ENCODE measurements at places on chromosomes 3 and 15.
A peak's percentile ranks its signal among the peaks of the same experiment; 100 is the strongest.

GRCh38 chr3:88618021-88618645 lies 468.4 kb downstream of the C3orf38 start:
- no peak for DNase-seq
- H3K36me3 ChIP-seq, result no peaks in the 10 kb centered on the region
- no peaks in the 10 kb centered on the region for H3K27me3 ChIP-seq
- no peak overlapping the region for H3K4me3 ChIP-seq

DNA sequence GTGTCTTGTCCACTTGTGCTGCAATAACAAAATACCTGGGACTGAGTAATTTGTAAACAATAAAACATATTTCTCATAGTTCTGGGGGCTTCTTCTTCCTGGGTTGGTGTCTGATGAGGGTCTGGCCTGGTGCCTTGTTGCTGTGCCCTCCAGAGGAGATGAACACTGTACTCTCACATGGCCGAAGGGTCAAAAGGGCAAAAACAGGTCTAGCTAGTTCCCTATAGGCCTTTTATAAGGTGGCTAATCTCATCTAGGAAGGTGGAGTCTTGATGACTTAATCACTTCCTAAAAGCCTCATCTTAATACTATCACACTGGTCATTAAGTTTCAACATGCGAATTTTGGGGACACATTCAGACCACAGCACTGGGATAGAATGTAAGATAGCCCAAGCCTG lies 228.4 kb downstream of the TLE3 start:
- H3K27me3 ChIP-seq, result peaks cover 49% of the 10 kb centered on the region
- H3K4me1 ChIP-seq, result peaks cover 3% of the 10 kb centered on the region
- H3K4me3 ChIP-seq, result no peak overlapping the region
- no peak for DNase-seq

GRCh38 chr15:74396445-74397238 lies 29.2 kb upstream of the CYP11A1 start:
- H3K4me1 ChIP-seq, result peaks cover 87% of the 10 kb centered on the region
- peak overlapping the region; percentile 98 for H3K27ac ChIP-seq
- H3K4me3 ChIP-seq, result peak overlapping the region; percentile 64
- peak; percentile 97 for DNase-seq
- H3K36me3 ChIP-seq, result peaks cover 3% of the 10 kb centered on the region

DNA sequence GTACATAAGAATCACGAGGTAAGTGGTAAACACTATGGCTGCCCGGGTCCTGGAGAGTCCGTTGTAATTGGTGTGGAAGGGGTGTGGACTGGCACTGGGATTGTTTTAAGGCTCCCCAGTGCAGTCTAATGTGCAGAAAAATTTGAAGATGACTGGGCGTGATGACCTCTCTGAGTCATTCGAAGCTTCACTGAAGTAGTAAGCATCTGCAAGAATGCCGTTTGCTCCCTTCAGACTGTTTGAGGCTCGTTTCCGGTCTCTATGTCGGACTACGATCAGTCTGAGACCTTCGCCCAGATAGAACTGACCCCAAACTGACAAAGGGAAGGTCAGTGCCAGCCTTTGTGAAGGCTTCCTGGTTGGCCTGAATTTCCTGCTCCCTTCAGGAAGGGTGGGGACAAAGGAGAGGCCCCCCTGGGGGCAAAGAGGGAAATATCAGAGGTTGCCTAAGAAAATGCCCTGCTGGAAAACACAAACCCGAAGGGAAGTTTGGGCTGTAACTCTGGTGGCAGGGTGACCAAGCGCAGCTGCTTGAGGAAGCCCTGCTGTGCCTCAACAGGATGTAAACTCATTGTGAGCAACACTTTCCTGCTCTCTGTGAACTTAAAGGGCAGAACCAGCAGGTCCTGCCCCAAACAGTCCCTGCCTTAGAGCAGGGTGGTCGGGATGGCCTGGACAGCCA lies 34.6 kb downstream of the BTD start:
- peak overlapping the region; percentile 92 for H3K27ac ChIP-seq
- H3K27me3 ChIP-seq, result no peaks in the 10 kb centered on the region

- H3K27me3 ChIP-seq, result peaks cover 35% of the 10 kb centered on the region
- no peak overlapping the region for H3K4me3 ChIP-seq
Measured at GRCh38 chr15:57580866-57581265, 10.8 kb upstream of the MYZAP start.

GRCh38 chr3:103609472-103609871 lies 1174.7 kb downstream of the ZPLD1 start:
- no peaks in the 10 kb centered on the region for H3K36me3 ChIP-seq
- no peak overlapping the region for H3K27ac ChIP-seq
- H3K27me3 ChIP-seq, result no peaks in the 10 kb centered on the region
- no peaks in the 10 kb centered on the region for H3K4me1 ChIP-seq
- DNase-seq, result no peak

GRCh38 chr15:57319226-57319918 lies 56.9 kb upstream of the CGNL1 start:
- no peak overlapping the region for H3K4me3 ChIP-seq
- H3K36me3 ChIP-seq, result peaks cover 8% of the 10 kb centered on the region
- H3K27me3 ChIP-seq, result no peaks in the 10 kb centered on the region
- H3K27ac ChIP-seq, result peak overlapping the region; percentile 69
- H3K4me1 ChIP-seq, result peaks cover 45% of the 10 kb centered on the region

- H3K4me1 ChIP-seq, result peaks cover 3% of the 10 kb centered on the region
- no peak overlapping the region for H3K27ac ChIP-seq
- peak; percentile 10 for DNase-seq
- H3K36me3 ChIP-seq, result no peaks in the 10 kb centered on the region
- H3K27me3 ChIP-seq, result peaks cover 4% of the 10 kb centered on the region
Measured at GRCh38 chr15:39453620-39454019, 127.3 kb upstream of the THBS1 start.

GRCh38 chr3:6671363-6671762 lies 189.6 kb upstream of the GRM7 start:
- no peaks in the 10 kb centered on the region for H3K36me3 ChIP-seq
- no peak overlapping the region for H3K4me3 ChIP-seq
- H3K4me1 ChIP-seq, result no peaks in the 10 kb centered on the region
- DNase-seq, result no peak

- H3K27me3 ChIP-seq, result peaks cover 8% of the 10 kb centered on the region
- H3K36me3 ChIP-seq, result no peaks in the 10 kb centered on the region
- no peak for DNase-seq
- H3K4me1 ChIP-seq, result no peaks in the 10 kb centered on the region
Measured at GRCh38 chr3:138474163-138474562, 39.7 kb downstream of the ESYT3 start.

DNA sequence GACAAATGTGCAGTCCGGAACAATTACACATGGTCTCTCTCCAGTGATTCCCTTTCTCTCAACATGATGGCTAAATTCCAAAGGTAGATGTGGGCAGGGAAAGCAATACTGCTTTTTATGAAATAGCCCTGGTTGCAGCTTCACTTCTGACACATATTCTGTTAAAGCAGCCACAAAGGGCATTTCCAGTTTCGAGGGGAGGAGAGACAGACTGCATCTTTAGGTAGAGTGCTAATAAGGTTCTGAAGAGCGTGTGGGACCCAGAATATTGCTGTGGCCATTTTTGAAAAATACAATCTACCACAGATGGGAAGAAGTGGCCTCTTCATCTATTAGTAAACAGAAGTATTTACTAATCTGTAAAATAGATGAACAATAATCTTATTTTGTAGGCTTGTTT lies 139.3 kb upstream of the PEX5L start:
- no peak for DNase-seq
- no peak overlapping the region for H3K4me3 ChIP-seq
- H3K27me3 ChIP-seq, result no peaks in the 10 kb centered on the region
- no peak overlapping the region for H3K27ac ChIP-seq
- no peaks in the 10 kb centered on the region for H3K36me3 ChIP-seq

GRCh38 chr3:193788189-193788991 lies 195.4 kb downstream of the OPA1 start:
- H3K4me1 ChIP-seq, result peaks cover 10% of the 10 kb centered on the region
- no peaks in the 10 kb centered on the region for H3K36me3 ChIP-seq
- no peak overlapping the region for H3K27ac ChIP-seq
- peaks cover 52% of the 10 kb centered on the region for H3K27me3 ChIP-seq
- H3K4me3 ChIP-seq, result no peak overlapping the region
- DNase-seq, result peak; percentile 35

- H3K36me3 ChIP-seq, result no peaks in the 10 kb centered on the region
- peak overlapping the region; percentile 93 for H3K27ac ChIP-seq
- no peaks in the 10 kb centered on the region for H3K27me3 ChIP-seq
- peaks cover 11% of the 10 kb centered on the region for H3K4me1 ChIP-seq
- DNase-seq, result peak; percentile 69
Measured at GRCh38 chr15:31391687-31392671, 65.3 kb downstream of the KLF13 start.

DNA sequence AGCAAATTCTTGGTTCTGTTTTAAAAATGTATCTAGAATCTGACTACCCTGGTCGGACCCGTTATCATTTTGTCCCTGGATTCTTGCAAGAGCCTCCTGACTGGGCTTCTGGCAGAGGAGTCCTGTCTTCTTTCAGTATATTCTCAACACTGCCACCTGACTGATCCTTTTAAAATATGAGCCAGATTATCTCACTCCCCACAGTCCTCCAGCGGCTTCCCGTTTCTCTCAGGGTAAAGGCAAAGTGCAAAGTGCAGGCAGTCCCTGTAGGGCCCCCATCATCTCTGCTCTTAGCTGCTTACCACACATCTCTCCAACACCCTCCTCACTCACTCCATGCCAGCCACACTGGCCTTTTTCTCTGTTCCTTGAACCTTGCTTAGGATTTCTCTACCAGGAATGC lies 28.4 kb downstream of the CRTC3 start:
- no peak overlapping the region for H3K4me3 ChIP-seq
- peaks cover 66% of the 10 kb centered on the region for H3K4me1 ChIP-seq
- no peak for DNase-seq
- H3K27ac ChIP-seq, result no peak overlapping the region
- peaks cover 12% of the 10 kb centered on the region for H3K36me3 ChIP-seq
- H3K27me3 ChIP-seq, result no peaks in the 10 kb centered on the region

DNA sequence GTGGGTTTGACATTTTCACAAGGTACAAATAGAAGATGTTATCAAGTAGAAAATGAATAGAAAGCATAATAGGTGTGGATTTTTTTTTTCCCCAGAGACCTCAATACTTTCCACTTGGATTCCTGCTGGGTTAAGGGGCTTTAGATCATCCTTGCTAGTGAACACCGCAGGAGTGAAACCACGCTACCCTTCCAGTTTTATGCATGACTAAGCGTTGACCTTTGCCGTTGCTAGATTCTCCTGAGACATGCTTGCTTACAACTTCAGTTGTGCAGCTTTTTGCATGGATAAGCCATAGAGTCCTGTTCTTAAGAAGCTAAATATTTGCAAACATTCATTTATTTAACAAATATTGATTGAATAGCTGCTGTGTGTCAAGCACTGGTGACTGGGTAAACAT lies 299.7 kb upstream of the LMCD1 start:
- H3K4me1 ChIP-seq, result no peaks in the 10 kb centered on the region
- H3K27me3 ChIP-seq, result no peaks in the 10 kb centered on the region
- H3K4me3 ChIP-seq, result no peak overlapping the region
- H3K27ac ChIP-seq, result no peak overlapping the region
- H3K36me3 ChIP-seq, result no peaks in the 10 kb centered on the region
- no peak for DNase-seq

- no peaks in the 10 kb centered on the region for H3K36me3 ChIP-seq
- DNase-seq, result no peak
- peaks cover 63% of the 10 kb centered on the region for H3K27me3 ChIP-seq
- H3K4me1 ChIP-seq, result no peaks in the 10 kb centered on the region
- no peak overlapping the region for H3K27ac ChIP-seq
Measured at GRCh38 chr15:73872346-73872745, 1.0 kb upstream of the TBC1D21 start.

DNA sequence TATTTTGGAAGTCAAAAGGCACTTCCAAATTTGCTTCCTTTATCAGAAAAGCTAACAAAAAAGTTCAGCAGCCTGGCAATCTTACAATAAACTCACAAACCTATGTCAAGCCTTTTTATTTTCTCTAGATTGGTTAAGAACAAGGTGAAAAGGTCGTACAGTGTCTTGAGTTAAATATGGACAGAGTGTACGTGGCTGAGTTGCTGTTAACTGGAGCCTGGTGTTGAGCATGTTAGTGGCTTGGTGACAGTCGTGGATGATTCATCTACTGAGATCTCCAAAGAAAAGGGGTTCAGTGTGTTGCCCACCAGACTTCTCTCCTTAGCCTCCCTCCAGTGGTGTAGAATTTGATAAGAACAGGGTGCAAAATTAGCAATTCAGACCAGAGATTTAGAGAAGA lies 89.7 kb downstream of the SSR3 start:
- peaks cover 9% of the 10 kb centered on the region for H3K27me3 ChIP-seq
- no peak overlapping the region for H3K27ac ChIP-seq
- no peaks in the 10 kb centered on the region for H3K36me3 ChIP-seq
- no peak overlapping the region for H3K4me3 ChIP-seq
- DNase-seq, result no peak
- H3K4me1 ChIP-seq, result peaks cover 13% of the 10 kb centered on the region

DNA sequence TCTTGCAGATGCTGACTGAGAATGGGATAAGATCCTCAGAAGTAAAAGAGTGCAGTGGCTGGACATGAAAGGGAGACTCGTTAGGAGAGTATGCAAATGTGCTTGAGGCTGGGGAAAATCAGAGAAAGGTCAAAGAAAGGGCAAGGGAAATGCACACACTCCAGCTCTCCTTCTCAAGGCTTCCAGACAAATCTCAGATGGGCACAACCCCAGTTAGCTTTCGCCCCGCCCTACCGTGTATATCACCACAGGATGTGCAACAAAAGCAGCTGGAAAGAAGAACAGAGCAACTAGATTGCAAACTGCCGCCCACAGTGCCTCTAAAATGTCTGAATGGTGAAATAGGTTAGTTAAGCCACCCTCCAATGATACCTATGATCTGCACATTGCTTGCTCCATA lies 63.9 kb downstream of the CERS3 start:
- H3K36me3 ChIP-seq, result no peaks in the 10 kb centered on the region
- no peak overlapping the region for H3K27ac ChIP-seq
- peaks cover 4% of the 10 kb centered on the region for H3K4me1 ChIP-seq
- H3K27me3 ChIP-seq, result peaks cover 11% of the 10 kb centered on the region
- no peak for DNase-seq
- H3K4me3 ChIP-seq, result no peak overlapping the region

GRCh38 chr3:183968666-183969245 lies 48.9 kb downstream of the ABCC5 start:
- no peaks in the 10 kb centered on the region for H3K27me3 ChIP-seq
- DNase-seq, result no peak
- no peak overlapping the region for H3K27ac ChIP-seq
- no peaks in the 10 kb centered on the region for H3K4me1 ChIP-seq
- H3K36me3 ChIP-seq, result peaks cover 26% of the 10 kb centered on the region
- H3K4me3 ChIP-seq, result no peak overlapping the region

- no peak overlapping the region for H3K4me3 ChIP-seq
- peaks cover 8% of the 10 kb centered on the region for H3K36me3 ChIP-seq
- H3K27me3 ChIP-seq, result no peaks in the 10 kb centered on the region
- peaks cover 17% of the 10 kb centered on the region for H3K4me1 ChIP-seq
Measured at GRCh38 chr3:195425849-195426248, 17.0 kb downstream of the ACAP2 start.

GRCh38 chr15:25246641-25247406 lies 192.0 kb downstream of the UBE3A start:
- no peaks in the 10 kb centered on the region for H3K4me1 ChIP-seq
- no peak overlapping the region for H3K27ac ChIP-seq
- DNase-seq, result no peak
- no peaks in the 10 kb centered on the region for H3K36me3 ChIP-seq
- no peaks in the 10 kb centered on the region for H3K27me3 ChIP-seq
- H3K4me3 ChIP-seq, result no peak overlapping the region

DNA sequence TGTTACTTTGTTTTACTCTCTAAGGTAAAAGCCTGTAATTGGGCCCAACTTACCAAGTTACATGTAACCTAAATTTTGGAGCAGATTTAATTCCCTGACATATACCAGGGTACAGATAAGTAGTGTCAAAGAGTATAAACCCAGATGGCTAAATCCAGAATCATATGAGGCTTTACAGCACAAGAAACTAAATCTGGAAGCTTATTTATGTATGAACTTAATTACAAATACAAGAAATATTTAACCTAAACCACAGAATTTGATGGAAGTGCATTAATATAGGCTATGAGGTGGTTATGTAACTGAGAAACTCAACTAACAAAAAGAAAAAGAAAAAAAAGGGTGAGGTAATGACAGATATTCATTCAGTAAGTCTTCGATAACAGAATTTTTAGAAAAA lies 930.2 kb upstream of the ALCAM start:
- no peak overlapping the region for H3K4me3 ChIP-seq
- peaks cover 3% of the 10 kb centered on the region for H3K4me1 ChIP-seq
- H3K27ac ChIP-seq, result no peak overlapping the region
